ENCODE measurements at places on chromosomes 2 and 18.

GRCh38 chr2:181468811-181469210, 11.6 kb downstream of the ITGA4 start:
- no peak for DNase-seq

GRCh38 chr18:56475250-56475649, 163.1 kb downstream of the TXNL1 start:
- no peak for DNase-seq

DNA sequence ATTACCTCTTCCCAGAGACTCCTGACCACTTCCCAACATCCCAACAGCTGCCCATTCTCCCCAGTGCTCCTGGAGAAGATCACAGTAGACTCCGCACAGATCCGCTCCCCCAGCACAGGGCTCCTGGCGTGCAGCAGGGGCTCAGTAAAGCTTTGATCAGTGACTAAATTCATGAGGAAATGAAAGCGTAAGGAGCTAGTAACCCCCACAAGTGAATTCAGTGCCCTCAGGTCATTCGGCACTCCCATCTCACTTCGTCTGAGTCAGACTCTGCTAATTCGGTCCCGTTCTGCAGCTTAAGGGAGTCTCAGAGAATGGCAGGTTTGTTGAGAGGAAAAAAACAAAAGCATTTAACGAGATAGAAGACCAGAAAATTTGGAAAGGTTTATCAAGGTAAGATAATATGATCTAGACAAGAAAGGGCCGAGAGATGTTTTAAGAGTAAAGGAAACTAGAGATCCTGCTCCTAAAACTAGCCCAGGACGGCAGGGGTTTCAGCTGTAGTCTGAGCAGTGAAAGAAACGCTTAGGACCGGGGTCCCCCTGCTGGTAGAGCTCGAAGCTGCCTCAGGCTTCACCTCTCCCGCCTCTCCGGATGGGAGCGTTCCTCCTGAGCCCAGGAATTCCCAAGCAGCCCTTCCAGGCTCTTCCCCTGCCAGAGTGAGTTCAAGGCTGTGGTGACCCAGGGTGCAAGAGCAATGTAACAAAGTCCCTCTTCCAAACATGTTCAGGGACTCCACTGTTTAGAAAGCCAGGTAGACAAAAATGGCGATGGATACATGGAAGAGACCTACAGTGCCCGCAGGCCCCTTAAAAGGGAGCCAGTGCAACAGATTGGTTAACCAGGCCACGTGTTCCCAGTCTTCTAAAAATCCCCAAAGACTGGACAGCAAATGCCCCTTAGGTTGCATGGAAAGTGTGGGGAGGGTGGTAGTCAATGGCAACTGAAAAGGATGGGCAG, 127.3 kb downstream of the DNER start:
- DNase-seq: no peak

DNA sequence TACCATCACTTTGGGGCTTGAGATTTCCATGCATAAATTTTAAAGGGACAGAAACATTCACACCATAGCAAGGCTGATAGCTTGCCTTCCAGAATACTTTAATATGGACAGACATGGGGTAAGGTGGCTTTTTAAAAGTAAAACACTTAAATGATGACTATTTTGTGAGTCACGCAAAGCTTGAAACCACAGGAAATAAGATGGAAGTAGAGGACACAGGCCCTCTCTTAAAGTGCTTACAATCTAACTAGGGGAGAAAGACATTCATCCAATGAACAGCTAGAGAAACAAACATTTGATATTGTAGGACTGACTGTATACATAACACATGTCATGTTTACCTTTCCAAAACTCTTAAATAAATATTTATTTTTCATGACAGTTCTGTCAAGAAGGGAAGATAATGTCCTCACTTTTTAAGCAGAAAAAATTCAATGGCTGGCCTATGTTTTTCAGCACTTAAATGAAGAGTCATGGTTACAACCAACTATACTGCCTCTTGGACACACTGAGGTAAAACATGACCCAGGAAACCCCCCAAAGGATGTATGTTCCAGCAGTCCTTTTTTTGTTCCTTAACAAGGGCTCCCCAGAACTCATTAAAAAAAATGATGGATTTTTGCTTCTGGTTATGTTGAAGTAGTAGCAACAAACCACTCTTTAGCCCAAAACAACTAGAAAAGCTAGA, 120.0 kb upstream of the RBMS1 start:
- no peak for DNase-seq

DNA sequence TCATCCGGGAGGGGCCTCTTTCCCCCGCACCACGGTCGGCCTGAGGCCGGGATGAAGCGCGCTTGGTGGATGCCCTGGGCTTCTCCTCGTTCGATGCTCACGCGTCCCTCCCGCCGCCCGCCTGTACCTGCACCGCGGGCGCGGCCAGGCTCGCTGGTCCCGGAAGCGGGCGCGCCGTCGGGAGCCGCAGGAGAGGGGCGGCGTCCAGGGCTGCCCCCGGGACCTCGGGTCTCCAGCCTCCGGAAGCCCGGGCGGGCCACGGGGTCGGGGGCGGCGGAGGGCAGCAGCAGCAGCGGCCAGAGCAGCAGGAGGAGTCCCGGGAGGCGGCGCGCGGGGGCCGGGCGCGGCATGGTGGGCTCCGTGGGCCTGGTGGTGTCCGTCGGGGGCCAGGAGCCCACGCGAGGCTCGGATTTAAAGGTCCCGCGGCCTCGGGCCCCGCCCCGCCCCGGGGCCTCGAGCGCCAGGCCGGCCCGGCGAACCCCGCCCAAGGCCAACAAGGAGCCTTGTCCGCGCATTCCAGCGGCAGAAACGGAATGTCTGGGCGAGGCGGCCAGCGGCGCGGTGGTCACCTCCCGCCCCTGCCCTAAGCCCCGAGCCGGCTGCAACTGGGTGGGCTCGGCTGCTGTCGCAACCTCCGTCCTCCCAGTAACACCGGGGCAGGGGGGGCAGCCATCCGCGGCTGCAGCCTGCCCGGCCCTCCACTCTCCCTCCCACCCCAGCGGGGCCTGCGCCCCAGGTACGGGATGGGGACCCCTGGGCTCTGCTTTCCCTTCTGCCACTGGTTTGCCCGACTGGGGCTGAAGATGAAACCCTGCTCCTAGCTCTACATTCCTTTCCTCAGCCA, at the start of gene MATN3:
TSS of gene MATN3 (minus strand) at position 387 of the 844 bp plus-strand sequence. CDS start at position 350, 37 bp downstream.
- no peak for DNase-seq

DNA sequence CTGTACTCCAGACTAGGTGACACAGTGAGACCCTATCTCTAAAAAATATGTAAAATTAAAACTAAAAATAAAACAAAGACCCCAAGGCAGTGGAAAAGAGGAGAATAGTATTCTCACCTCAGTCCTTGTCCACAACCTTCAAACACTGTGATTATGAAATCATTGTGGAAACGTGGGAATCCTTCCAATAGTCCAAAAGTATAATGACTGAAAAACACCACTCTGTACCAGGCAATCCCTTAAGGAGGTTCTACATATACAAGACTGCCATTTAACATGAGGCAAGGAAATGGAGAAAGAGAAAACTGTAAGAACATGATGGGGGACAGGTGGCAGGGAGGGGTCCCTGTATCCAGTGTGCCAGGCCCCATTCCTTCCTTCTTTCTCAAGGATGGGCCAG, 66.1 kb downstream of the ACVR1 start:
- DNase-seq: no peak

- DNase-seq: no peak
Observed at GRCh38 chr2:226832061-226832460, 3.8 kb upstream of the RHBDD1 start.

GRCh38 chr2:15174567-15174966, 386.6 kb downstream of the NBAS start:
- no peak for DNase-seq

DNA sequence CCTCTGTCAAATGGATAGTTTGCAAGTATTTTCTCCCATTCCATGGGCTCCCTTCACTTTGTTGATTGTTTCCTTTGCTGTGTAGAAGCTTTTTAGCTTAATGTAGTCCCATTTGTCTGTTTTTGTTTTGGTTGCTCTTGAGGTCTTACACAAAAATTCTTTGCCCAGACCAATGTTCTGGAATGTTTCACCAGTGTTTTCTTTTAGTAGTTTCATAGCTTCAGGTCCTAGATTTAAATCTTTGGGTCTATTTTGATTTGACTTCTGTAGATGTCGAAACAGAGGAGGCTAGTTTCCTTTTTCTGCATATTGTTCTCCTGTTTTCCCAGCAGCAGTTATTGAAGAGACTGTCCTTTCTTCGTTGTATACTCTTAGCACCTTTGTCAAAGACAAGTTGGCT, 351.6 kb downstream of the PTPRM start:
- DNase-seq: no peak
